KG1 (cell line): ENCODE measurements at places on chromosomes 1 and 21.
A peak's percentile ranks its signal among the peaks of the same experiment; 100 is the strongest.

- no peak for DNase-seq
Measured at GRCh38 chr1:183694066-183694465, 41.0 kb upstream of the APOBEC4 start.

DNA sequence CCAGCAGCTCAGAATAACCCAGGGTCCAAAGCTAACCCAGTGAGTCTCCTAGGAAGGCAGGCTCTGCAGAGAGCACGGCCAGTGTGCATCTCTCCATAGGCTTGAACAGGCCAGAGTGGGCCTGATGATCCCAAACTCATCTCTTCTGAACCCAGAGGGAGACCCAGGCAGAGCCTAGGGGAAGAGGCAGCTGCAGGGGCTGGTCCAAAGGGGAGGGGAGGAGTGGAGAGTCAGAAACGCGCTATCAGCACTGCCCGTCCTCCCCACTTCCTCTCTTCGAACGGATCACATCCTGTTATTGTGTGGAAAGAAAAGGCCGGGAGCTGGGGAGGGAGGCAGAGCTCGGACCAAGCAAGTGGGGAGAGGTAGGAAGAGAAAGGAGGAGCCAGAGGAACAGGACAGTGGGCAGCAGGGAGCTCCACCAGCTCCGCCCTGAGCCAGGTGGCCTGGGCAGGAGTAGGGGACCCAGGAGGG lies 20.2 kb downstream of the TAL1 start:
- no peak for DNase-seq

GRCh38 chr1:54117815-54118563 lies 34.8 kb downstream of the CDCP2 start:
- no peak for DNase-seq

DNA sequence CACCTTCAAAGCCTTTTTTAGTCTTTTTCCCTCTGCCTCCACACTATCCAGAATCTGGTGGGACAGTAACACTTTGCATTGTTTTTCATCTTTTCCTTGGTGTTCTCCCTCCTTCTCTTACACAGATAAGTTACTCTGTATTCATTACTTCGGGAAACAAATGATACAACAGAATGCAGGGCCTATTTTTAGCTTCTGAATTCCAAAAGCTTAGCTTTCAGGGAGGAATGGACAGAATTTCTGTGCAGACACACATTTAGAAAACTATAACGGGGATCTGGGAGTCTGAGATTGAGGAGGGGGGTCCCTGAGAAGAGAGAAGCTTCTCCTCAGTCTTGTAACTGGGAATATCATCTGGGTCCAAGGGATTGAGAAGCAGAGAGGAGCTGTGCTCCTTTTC lies 3.5 kb upstream of the STK40 start:
- DNase-seq: no peak

GRCh38 chr1:110348050-110348449 lies 8.9 kb downstream of the RBM15 start:
- no peak for DNase-seq

- peak; percentile 52 for DNase-seq
Measured at GRCh38 chr1:232793944-232794343, 11.3 kb upstream of the MAP10 start.

DNA sequence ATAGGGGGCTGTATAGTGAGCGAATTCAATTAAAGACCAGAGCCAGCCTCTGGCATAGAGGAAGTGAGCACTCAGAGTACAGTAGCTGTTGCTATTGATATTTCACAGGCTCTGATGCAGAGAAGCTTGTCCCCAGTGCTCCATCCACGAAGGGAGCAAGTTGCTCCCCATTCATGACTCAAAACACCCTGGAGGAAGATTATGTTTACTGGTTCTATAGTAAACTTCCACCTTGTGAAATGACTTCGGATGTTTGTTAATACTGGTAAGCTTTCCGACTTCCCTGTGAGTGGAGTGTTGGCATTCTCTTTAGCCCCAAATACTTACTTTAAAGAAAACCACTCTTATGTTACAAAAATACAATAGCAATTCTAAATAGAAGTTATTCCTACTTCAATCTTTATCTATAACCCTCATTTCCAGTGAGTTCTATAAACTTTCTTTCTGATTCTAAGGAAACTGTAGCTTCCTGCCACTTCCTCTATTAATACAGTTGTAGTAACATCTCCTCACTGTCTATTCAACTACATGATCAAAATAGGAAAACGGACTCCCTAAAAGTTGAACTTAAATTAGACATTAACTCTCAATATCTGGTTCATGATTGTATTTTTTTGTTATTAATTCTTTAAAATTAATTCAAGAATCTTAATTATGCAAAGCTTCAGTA lies 46.4 kb downstream of the ZNF281 start:
- no peak for DNase-seq

DNA sequence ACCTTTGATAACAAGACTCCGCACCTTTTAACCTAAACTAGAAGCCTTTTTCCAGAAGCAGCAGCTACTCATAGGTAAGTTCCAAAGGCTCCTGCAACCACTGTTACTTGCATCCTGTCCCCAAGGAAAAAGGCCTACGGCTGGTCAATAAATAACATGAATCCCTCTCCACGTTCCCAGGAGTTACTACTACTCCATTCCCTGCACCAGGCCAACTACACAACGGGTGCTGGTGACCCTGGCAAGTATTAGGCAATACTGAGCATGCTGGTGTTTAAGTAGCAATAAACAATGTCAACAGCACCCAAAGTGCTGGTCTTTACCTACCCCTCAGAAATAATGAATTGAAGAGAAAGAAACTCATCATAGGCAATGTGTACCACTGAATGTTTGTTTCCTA lies 7.7 kb downstream of the GNG12 start:
- DNase-seq: no peak

DNA sequence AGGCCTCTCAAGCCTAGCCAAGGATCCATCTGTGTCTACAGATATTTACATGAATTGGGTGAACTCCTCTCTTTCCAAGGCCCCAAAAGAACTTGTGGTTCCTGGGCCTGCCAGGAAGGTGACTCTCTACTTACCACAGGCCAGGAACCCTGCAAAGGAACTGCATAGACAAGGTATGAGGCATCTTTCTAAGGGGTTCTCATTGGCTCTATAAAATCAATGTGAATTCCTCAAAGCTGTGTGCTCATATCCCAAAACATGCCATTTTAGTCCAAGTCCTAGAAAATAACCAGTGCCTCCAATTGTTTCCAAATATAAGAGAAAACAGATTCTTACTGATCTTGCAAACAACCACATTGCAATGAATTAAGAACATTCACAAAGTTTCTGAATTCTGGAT lies 39.9 kb upstream of the RGL1 start:
- no peak for DNase-seq

- DNase-seq: no peak
Measured at GRCh38 chr1:55490547-55490946, 275.4 kb upstream of the USP24 start.

DNA sequence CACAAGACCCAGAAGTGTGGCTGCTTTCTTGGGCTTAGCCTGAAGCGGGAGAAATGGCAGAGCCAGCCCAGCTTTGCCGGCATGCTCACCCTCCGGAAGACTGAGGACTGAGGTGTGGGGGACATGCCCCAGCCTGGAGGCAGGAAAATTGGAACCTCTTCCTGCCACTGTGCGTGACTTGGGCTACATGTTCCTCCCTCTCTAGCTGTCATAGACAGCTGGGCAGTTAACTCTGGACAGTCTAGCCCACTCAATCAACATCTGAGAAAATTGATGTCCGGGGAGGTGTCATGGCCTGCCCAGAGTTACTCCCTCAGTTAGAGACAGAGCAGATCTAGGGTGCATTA lies 59.7 kb downstream of the UBE2T start:
- DNase-seq: no peak

DNA sequence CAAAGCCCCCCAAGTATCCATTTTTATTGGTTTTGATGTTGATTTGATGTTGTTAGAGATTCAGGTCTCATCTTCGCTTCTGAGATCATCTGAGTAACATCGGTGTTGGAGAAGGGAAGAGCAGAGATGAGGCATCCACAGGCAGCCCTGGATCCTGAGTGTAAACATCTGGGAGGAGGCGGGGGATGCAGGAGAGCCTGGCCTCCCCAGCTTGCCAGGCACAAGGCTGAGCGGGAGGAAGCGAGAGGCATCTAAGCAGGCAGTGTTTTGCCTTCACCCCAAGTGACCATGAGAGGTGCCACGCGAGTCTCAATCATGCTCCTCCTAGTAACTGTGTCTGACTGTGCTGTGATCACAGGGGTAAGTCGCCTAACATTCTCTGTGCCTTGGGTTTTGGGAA lies at the start of gene PROK1:
Gene PROK1 (plus strand): TSS at position 221 of the 400 bp plus-strand sequence. CDS start 68 bp downstream, at position 289.
- DNase-seq: no peak

- DNase-seq: no peak
Measured at GRCh38 chr1:212553676-212554075, 54.9 kb upstream of the ATF3 start.

DNA sequence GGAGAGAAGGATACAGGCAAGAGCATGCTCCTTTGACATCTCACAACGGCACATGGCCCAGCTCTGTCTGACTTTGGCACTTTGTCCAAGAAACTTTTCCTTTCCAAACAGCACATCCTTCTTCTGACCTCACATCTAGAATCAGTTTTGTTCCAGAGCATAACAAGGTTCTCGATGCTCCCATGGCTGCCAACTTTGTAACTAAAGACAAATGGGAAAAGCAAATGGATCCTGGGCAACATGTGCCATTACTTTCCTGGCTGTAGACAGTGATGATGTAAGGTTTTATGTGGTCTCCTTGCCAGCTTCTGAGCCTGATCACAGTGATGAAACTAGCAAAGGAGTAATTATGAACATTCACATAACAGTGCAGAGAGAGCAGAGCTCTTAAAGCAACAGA lies 171.8 kb upstream of the C1orf87 start:
- DNase-seq: no peak

DNA sequence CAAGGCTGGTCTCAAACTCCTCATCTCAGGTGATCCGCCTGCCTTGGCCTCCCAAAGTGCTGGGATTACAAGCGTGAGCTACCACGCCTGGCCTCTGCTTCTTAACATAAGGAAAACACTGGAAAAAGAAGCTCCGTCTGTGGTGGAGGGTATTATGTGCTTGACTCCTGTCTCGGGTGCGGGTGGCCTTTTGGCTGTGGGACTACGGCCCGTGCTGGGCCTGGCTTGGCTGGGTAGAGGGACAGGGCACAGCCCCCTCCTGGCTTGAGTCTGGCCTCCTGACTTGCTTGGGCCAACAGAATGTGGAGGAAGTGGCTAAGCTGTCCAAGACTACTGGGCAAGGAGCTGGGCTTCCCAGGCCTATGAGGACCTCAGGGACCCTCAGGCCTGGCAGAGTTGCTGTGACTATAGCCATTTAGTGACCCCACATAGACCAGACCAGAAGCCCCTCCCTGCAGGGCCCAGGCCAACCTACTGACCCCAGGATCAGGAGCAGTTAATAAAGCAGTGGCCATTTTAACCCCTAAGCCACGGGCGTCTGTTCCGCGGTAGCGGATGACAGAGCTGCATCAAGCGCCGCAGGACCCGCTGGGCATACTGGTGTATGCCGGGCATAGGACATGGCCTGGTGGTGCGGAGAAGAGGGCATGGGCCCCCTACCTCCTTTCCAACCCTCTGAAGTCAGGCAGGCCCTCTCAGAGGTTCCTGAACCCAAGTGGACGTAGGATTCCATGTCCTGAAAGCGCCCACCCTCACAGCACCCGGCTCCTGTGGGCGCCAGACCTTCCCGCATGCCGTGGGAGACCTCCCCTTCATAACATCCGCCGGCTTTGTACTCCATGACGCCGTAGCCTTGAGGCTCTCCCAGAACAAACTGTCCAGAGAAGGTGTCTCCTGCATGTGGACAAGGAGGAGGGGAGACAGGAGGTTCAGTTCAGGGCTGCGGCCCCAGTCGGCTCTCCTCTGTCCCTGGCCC lies 4.4 kb downstream of the MORN1 start:
- DNase-seq: no peak

DNA sequence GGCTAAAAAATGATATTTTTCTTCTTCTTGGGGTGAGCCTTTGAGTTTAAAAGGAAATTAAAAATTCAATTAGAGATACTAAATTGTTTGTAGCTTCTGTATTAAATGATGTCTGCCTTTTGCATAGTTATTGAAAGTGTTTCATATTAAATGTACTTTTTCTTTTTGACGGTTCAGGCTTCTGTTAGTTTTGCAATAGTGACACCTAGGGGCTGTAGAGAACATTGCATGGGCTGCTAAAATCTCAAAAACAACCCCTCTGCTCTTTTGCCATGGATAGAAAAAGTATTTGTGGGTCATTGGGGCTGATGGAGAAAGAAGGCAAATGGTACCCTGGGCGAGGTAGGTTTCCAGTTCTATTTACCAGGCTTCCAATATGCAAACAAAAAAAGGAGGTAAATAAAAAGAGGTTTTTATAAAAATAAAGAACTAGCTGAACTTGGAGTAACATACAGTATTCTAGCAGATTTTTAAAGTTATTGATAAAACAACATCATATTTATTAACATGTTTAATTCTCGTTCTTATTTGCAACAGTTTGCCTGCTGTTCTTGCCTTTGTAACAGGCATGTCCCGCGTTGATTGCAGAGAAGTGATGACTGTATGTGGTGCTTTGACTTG lies 115.4 kb upstream of the HOOK1 start:
- DNase-seq: peak; percentile 5

DNA sequence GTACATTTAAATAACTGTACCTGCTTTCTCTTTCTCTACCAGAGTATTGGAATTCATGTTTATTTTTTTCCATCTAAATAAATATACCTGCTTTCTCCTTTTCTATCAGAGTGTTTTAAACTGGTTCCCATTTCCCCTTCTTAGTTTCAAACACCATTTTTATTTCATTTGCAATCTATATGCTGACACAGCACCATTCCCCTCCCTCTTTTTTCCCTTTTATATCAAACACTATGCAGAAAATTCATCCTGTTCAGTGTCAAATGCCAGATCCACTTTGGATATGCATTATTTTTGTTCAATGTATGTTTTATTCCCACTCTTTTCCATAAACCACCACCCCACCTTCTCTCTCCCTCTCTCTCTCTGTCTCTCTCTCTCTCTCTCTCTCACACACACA lies 85.8 kb upstream of the ST6GALNAC5 start:
- DNase-seq: no peak

DNA sequence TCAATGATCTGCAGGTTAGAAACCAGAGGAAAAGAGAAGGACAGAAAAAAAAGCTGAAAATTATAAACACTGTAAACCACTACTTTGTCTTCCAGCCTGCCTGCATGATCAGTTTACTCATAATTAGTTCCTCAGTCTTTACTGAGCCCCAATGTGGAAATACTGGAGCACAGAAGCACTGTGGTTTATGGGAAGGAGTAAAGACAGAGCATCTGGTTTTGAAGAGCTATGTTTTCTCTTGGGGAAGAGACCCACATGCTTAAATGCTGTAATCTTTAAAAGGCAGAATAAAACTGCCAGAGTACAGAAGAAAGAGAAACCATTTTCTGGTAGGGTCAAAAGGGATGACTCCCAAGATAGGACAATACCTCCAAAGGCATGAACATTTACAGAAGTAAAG lies 159.0 kb upstream of the ZNHIT6 start:
- DNase-seq: no peak
